Activated naive CD4-positive, alpha-beta T cell treated with anti-CD3 and anti-CD28 coated beads, Interleukin-2, amount 50 U/mL, for 72 hours (primary cell): ENCODE measurements at places on chromosomes 3 and 15.
A peak's percentile ranks its signal among the peaks of the same experiment; 100 is the strongest.

- DNase-seq = peak; percentile 5
Measured at GRCh38 chr3:61562042-61562720, 810 bp downstream of the PTPRG start.

DNA sequence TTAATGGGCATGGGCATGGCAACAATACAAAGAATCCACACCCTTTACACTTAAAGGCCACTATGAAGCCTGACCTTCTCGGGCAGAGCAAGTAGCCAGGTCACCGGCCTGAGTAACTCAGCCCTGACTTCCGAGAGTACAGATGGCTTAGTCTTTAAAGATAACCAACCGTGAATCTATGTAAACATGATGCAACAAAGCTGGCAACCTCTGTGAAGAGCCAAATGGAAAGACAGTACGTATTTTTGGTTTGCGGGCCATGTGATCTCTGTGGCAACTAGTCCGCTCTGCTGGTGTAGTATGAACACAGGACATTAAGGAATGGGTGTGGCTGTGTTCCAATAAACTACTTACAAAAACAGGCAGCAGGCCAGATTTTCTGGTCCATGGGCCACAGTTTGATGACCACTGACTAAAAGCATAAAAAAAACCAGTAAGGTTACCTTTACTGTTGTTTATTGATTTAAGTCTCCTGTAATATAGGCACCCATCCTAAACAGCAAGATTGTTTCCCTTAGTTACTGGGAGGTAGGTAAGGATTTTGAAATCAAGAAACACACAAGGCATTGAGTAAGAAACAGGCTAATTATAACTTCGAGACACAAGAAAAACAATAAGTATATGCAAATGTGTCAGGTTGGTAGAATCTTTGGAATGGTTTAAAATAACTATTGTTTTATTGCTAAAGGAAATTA lies 14.5 kb downstream of the RIOX2 start:
- no peak for DNase-seq

DNA sequence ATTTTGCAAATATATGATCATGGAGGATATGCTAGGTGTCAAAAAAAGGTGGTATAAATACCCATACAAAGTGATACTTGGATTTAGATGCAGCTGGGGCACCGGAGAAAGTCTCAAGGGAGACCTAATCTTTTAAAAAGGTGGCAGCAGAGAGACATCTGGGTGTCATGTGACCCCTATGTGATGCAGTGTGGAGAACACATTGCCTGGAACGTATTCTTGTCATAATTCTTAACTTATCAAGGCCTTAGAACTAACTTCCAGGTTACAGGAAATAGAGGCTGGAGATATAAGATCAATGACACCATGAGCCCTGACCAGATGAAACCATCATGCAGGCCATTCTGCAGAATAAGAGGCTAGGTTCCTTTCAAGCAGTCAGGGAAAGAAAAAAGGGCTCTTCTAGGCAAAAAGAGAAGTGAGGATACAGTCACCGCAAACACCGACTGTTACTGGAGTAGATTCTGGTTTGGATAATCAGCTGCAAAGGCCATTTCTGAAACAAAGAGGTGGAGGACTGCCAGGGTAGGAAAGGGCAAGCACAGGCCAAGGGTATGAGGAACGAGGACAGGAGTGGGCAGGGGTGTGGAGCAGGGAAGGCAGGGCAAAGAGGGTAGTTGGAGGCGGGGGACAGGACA lies 100.6 kb downstream of the OXNAD1 start:
- DNase-seq = no peak

- DNase-seq = no peak
Measured at GRCh38 chr15:80442728-80443403, 38.7 kb downstream of the ARNT2 start.

- no peak for DNase-seq
Measured at GRCh38 chr3:5499404-5499803, 311.9 kb downstream of the EDEM1 start.

DNA sequence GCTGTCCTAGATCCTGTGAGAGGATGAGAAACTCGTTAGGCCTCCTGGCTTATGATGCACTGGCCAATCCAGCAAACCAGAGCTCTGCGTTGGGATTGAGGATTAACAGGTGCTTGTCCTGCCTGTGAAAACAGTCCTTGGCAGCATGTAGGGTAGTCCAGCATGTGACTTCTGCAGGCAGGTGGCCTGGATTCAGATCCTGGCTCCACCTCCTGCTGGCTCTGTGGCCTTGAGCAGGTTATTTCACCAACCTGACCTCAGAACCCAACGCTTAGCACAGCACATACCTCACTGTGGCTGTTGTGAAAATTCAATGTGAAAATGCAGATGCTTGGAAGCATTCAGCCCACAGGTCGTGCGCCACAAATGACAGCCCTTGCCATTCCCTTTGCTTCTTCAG lies 33.6 kb downstream of the PLA2G4D start:
- DNase-seq = no peak

GRCh38 chr15:58686286-58686685 lies 63.2 kb downstream of the ADAM10 start:
- no peak for DNase-seq

DNA sequence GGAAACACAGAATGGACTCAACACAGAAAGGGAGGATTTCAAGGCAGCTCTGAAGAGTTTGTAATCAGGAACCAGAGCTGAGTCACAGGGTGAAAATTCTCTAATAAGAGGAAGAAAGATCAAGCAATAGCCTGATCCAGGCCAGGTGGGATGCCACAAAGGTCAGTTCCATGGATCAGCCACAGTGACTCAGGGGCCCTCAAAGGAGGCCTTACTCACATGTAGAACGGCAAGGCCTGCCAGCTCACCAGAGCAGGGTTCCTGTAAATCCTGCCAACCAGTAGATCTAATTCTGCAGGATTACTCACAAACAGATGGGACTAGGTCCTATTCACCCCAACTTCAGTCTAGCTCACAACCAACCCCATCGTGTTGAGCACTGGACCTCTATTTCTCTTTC lies 78.3 kb upstream of the PPP2R3A start:
- no peak for DNase-seq

- DNase-seq = no peak
Measured at GRCh38 chr15:77486542-77487468, 66.1 kb downstream of the HMG20A start.

GRCh38 chr15:69316291-69316690 lies 17.6 kb downstream of the PAQR5 start:
- DNase-seq = no peak
